Suppressor macrophage treated with lipopolysaccharide for 4 hours (primary cell): ENCODE measurements at places on chromosomes 13 and 19.

DNA sequence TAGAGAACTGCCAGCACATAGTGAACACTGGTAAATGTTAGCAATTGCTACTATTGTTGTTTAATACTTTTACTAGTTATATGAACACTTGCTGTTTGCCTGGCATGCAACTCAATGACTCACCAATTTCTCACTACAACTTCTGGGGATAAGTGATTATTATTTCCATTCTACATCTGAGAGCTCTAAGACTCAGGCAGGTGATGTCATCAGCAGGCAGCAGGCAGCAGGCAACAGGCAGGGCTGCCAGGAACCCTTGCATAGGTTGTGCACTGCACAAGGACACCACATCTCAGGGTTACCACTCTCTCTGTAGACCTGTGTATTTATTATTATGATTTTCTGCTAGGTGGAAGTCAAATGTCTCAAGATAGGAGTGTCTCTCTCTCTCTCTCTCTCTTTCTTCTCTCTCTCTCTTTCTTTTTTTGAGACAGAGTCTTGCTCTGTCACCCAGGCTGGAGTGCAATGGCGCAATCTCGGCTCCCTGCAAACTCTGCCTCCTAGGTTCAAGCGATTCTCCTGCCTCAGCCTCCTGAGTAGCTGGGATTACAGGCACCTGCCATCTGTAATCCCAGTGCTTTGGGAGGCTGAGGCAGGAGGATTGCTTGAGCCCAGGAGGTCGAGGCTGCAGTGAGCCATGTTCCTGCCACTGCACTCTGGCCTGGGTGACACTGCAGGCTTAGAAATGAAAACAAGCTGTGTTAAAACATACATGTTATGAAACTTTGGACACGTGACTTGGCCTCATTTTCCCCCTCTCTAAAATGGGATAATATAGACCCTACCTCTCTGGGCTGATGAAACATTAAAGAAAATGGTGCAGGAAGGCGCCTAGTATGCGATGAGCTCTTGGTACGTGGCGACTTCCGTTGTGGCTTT is 22.7 kb downstream of the HPN start:
- peak; percentile 31 for DNase-seq

- DNase-seq, result peak; percentile 27
Measured at GRCh38 chr19:53156850-53157249, 2.0 kb downstream of the ZNF347 start.

- no peak for DNase-seq
Measured at GRCh38 chr13:112796190-112796915, 106.5 kb downstream of the ATP11A start.

DNA sequence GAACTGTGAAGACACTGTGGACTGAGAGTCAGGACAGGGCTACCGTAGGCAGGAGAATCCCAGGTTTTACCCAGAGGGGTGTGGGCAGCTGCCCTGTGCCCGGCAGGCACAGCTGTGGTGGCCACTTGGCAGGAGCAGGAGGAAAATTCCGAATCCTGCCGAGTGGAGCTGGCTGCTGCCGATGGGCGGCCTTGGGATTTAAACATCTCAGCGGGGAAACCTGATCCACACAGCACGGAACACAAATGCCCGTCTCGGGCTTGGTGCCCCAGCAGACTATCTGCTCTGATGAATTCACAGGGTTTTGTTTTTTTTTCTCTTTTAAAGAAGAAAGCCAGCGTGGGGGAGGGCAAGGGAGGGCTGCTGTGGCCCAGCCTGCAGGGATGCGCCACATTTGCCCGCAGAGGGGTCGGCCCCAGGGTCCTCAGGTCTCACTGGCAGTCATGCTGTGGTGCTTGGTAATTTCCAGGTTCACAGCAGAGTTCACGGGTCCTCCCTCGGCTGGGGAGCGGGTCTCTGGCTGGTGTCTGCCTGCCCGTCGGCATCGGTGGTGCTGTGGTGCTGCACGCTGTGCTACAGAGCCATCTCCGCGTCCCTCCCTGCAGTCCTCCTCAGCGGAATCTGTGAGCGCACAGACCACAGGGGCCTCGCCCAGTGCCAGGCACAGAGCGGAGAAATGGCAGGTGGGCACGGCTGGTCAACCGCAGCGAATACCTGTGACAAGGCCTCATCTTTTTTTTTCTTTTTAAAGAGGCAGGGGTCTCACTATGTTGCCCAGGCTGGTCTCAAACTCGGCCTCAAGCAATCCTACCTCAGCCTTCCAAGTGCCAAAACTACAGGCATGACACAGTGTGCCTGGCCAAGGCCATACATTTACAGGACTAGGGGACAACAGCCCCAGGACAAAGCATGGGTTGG is 28.1 kb downstream of the MPND start:
- DNase-seq, result no peak

DNA sequence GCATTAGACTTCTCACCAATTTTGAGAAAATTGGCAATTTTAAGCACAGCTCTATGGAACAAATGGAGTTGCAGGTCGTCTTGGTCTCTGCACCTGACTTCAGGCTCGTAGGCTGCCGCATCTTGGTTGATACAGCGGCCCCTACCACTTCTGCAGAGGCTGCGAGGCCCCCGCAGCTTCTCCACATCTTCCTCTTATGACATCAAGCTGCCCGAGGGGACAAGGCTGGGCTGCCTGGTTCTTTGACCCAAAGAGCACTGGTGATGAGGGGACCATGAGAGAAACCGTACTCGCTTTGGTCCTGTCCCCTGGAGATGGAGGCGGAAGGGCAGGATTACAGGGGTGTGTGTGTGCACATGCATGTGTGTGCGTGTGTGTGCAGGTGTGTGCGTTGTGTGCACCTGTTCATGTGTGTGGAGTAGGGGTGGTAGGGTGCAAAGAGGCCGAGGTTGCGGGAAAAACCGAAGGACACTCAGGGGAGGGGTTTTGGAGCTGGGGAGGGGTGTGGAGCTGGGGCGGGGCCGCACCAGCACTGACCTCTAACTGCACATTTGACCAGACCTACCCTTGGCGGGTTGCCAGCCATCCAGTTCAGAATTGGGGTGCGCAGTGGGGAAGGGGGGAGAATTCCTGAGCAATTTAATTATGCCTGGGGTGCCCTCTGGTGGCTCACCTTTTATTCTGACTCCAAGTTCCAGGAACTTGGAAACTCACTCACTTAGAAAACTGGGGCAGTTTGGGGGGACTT is 65.1 kb upstream of the ARHGEF7 start:
- peak; percentile 45 for DNase-seq

DNA sequence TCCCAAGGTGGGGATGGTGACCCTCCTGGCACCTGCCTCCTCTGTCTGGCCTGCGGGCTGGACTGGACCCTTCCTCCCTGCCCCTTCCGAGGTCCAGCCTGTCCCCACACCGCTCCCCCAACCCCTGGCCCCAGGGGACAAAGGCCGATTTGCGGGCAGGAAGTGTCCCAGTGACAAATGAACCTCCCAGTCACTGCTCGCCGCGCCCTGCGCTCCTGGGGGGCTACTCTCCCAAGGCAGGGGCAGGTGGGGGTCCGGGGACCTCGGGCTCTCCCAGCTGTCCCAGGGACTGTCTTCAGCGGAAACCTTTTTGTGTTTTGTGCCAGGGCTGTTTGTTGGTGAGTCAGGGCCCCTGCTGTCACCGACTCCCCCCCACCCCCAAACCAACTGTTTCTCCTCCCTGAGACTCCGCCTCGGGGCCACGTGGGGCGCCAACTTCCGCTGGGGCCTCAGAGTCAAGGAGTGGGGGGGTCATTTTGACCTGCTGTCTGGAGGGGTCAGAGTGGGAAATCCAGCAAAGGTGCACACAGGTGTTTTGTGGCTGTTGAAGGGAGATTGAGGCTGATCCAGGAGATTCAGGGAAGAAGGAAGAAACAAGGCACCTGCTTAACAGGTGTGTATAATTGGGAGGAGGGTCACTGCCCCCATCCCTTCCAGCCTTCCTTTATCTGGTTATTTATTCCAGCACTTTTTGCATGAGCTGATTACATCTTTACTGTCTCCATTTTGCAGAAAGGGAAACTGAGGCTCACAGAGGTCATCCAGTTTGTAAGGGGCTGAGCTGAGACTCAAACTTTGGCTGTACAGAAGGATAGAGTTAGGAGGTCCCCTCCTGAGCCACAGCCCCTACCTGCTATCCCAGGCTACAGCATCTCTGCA is 831 bp downstream of the PGPEP1 start:
- peak; percentile 61 for DNase-seq

- no peak for DNase-seq
Measured at GRCh38 chr19:13461536-13461935, 44.7 kb downstream of the CACNA1A start.

DNA sequence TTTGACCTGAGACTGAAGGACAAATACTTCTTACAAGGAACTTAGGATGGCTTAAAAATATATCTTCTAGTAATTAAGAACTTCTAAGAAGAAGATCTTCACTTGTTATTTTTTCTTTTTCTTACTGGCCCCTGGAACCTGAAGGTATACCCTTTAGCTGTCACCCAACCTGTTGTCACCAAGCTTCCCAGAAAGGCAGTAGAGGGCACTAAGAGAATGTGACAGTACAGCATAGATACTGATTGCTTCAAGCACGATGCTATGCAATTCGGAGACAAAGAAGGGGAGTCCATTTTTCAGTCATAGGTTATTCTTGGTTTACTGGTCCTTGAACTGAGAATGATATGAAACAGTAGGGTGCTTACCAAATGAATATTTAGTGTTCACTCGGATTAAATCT is 208.3 kb upstream of the PCDH9 start:
- peak; percentile 5 for DNase-seq

DNA sequence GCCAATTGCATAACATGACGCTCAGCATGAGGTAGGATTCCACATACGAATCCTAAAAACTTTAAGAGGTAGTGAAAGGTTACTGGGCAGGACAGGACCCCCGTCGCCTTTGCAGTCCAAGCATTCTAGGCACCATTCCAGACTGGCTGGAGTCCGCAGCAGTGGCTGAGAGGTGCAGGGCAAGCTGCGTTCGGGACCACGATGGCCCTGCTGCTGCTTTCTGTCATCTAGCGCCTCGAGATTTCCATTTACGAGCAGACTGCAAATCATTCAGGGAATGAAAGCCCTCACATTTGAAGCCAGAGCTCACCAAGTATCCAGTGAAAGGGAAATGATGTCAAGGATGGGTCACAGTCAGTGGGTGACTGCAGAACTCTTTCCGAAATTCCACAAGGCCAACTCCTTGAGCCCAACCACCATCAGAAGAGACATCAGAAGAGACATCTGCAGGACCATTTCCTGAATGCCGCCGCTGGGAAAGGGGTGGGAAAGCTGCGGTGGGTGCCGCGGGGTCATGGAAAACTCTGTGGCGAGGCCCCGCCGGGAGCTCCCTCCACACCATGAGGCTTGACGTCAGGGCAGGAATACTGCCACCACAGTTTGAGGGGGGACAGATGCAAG is 88.3 kb downstream of the COL4A1 start:
- DNase-seq, result no peak

DNA sequence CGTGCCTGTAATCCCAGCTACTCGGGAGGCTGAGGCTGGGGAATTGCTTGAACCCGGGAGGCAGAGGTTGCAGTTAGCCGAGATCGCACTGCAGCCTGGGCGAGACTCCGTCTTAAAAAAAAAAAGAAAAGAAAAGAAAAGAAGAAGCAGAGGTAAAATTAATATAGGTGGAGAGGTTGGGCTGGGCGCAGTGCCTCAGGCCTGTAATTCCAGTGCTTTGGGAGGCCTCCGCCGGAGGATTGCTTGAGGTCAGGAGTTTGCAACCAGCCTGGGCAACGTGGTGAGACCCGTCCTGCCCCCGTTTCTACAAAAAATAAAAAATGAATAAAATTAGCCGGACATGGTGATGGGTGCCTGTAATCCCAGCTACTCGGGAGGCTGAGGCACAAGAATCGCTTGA is 912 bp upstream of the TUBA3C start:
- DNase-seq, result no peak

DNA sequence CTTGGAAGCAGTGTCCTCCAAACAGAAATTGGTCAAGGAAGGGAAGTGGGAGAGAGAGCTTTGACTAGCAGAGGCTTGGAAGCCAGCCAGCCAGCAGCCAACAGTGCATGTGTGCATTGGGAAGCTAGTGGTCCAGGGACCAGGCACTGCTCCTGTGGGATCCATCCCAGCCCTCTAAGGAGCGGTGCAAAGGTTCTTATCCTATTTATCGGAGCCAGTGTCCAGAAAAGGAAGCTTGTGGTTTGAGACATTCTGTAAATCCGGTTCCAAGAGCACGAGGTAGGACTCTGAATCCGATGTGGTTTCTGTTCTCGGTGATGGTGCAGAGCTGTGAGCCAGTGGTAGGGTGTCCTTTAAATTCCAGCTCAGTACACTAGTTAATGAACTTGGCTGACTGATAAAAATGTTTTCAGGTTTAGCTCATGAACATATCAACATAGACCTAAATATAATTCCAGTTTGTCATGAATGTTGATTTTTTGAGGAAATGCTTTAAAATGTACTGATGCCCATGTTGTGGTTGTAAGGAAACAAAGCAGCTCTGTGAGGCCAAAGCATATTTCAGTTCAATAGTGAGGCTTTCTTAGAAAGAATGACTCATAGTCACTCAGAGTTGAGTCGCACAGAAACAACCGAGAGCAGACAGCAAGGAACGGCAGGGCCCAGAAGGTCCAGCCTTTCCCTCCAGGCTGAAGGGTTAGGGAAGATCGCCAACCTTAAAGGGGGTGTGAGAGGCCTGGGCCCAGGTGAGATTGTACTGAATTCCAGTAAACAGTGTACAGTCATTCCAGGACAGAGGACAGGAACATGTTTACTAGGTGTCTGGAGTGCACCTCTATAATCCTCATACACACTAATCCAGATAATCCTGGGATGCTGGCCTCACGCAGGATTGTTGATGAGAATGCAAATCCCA is 21.5 kb upstream of the GARRE1 start:
- peak; percentile 73 for DNase-seq

- DNase-seq, result peak; percentile 10
Measured at GRCh38 chr13:36997716-36998427, 1.3 kb downstream of the ALG5 start.

DNA sequence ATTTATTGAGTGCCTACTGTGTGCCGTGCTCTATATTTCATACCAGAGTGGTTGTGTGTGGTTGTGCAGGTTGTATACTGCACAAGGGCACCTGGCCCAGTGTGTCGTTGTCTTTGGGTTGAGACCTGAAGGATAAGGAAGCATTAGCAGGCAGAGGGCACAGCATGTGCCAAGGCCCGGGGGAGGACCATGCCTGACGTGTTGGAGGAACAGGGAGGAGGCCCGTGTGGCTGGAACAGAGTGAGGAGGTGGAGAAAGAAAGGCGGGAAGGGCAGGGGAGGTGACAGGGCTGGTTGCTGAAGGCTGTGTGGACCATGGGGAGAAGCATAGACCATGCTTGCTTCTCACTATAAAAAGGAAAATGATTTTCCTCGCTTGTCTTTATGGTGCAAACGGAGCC is 26.8 kb downstream of the CELF5 start:
- no peak for DNase-seq

- no peak for DNase-seq
Measured at GRCh38 chr19:56137405-56137804, 3.7 kb upstream of the ZNF444 start.

GRCh38 chr19:38228005-38228377 is 4.0 kb upstream of the DPF1 start:
- DNase-seq, result no peak
